ENCODE measurements at places on chromosomes 3 and 15.

GRCh38 chr15:89628806-89629715 is 26.2 kb downstream of the KIF7 start:
- DNase-seq: no peak

GRCh38 chr3:123386477-123387040 is 62.3 kb downstream of the ADCY5 start:
- no peak for DNase-seq

DNA sequence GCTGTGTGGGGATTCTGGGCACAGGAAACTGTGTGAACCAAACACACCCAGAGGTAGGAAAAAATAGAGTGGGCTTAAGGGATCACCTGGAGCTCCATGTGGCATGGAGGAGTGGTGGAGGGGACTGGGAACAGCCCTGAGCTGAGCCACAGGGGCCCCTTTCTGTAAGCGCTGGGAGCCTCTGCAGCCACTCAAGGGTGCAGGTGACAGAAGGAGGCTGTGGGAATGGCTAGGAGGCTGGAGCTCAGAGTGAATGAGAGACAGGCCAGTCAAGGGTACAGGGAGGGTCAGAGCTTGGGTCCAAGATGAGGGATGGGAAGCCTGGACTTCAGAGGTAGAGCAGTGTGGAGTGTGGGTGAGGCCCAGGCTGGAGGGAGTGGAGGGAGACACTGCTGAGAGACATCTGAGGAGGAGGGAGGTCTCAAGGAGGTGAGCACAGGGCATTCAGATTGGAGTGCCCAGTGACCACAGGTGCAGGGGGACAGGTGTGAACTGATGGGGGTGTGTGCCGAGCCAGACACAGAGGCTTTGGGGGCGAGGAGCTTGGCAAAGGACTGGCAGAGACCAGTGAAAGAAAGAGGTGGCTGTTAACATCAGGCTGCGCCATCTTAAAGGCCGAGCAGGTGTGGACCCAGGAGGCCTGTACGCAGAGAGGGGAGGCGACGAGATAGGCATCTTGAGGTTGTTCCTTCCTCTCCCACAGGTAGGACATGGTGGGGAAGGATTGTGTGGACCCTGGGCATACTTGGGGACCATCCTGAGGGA is 56.8 kb downstream of the FGD5 start:
- no peak for DNase-seq

GRCh38 chr3:108030960-108031359 is 59.9 kb downstream of the CD47 start:
- no peak for DNase-seq

DNA sequence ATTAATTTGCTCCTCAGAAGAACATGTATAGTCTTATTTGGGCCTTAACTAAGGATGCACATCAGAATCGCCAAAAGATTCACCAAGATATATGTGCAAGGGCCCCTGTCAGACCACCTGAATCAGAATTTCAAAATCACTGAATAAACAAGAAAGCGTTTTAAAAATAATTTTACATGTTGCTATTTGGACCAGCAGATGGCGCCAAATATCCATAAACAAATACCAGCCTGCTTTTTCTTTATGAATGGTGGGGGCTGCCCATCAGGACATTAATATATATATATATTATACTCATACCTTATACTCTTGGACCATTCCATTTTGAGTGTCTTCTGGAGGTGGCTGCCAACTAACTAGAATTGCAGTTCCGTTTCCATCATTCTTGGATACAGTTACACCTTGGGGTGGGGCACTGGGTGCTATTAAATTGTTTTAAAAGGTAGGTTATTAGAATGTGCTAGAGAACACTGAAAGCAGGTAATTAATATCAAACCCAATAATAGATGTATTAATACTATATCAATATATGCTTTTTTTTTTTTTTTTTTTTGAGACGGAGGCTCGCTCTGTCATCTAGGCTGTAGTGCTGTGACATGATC is 1108.3 kb downstream of the ROBO1 start:
- DNase-seq: peak; percentile 52

GRCh38 chr3:194610689-194611088 is 22.5 kb downstream of the TMEM44 start:
- no peak for DNase-seq

DNA sequence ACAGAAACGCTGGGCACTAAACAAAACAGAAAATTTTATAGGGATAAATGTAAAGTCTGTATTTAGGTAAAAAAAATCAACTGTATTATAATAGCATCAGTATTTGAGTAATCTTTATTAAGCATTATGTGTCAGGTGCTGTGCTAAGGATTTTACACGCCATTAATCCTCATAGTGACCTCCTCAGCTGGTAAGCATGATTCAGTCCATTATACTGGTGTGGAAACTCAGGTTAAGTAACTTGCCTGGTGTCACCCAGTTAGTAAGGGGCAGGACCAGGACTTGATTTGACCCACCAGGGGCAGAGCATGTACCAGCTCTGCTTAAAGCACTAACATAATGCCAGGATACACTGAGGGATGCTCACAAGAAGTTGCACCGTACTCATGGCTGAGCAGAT is 4.8 kb downstream of the MYO5C start:
- DNase-seq: no peak

DNA sequence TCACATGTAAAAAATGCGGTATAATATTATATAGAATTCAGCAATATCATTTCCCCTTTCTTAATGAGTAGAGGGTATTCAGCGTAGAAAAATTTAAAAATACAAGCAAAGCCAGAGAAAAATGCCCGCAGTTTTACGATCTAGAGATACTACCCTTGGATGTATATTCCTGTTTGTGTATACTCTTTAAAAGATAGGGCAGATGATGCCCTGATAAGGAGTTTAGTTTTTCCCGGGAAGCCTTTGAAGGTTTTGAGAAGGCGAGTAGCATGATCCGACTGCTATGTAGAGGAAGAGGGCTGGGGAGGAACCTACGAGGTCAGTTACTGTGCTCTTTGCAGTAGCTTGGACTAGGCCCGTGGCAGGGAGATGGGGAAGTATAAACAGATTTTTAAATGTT is 1.2 kb downstream of the YEATS2 start:
- no peak for DNase-seq

GRCh38 chr3:22922317-22922716 is 280.8 kb upstream of the UBE2E2 start:
- no peak for DNase-seq

- peak; percentile 94 for DNase-seq
These were observed 20.5 kb downstream of the WDR73 start for GRCh38 chr15:84633311-84634227.

GRCh38 chr3:130699765-130700164 is 46.9 kb downstream of the PIK3R4 start:
- DNase-seq: no peak

DNA sequence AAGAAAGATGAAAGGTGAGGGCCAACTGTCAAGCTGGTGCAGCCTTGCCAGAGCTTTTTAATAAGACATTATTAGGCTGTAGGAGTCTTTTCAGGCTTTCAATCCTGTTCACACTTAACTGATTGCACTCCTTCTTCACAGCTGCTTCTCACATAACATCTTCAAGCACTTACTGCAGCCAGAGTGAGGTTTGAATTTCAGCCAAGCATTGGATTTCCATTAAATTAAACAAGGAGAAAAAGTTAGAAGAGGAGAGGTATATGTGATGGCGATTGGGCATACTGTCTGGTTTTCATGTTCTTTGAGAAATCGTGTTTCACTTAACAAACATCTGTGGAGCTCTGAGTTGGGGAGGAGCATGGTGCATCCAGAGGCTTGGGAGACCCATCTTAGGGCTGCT is 392.8 kb upstream of the LRRC3B start:
- DNase-seq: no peak

DNA sequence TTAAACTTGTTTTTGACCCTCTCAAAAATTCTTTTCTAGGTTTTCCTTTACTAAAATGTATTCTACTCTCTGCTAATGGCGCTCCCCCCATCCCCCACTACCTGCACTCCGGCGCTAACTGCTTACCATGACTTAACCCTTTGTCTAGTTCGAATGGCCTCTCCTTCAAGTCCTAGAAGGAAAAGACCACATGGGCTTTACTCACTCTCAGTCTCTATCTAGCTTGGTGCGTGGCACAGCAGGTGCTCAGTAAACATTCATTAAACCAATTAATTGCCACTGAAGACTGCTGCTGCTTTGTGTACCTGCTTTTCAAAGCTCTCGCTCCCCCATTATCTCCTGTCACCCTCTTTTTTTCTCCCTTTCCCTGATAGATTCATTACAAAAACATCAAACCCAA is 457.7 kb upstream of the THRB start:
- no peak for DNase-seq
